A673 (cell line): ENCODE measurements at places on chromosomes 2 and 18.

DNA sequence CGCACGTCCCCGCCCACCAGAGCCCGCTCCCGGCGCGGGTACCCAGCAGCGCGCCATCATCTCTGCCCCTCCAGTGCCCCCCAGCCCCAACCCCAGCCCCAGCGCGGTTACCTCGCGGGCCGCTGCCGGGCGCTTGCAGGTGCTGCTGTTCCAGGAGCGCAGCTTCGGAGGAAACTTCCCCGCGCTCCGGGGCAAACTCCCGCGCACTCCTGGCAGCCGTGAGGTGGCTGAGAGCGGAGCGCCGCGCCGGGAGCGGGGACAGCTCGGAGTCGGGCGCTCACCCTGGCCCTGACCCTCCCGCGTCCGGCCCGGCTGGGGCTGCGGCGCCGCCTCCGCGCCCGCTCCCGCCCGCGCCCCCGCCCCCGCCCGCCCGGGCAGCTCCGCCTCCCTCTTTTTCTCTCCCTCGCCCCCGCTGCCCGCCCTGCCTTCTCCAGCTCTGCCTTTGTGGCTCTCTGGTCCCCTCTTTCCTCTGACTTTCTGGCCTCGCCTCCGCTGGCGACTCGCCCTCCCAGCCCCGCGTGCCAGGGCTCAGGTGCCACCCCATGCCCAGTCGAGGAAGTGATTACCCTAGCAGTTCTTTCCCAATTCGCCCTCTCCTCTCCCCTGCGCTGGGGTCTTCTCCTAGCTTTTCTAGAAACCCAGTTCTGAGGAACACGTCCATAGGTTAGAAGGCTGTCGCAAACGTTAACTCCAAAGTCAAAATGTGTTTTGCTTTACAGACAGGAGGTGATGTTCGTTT, at the start of gene CHST9:
TSS of gene CHST9 (minus strand) at position 284 of the 739 bp plus-strand sequence. CDS start 42,499 bp downstream, outside the sequence.
- DNase-seq: no peak

DNA sequence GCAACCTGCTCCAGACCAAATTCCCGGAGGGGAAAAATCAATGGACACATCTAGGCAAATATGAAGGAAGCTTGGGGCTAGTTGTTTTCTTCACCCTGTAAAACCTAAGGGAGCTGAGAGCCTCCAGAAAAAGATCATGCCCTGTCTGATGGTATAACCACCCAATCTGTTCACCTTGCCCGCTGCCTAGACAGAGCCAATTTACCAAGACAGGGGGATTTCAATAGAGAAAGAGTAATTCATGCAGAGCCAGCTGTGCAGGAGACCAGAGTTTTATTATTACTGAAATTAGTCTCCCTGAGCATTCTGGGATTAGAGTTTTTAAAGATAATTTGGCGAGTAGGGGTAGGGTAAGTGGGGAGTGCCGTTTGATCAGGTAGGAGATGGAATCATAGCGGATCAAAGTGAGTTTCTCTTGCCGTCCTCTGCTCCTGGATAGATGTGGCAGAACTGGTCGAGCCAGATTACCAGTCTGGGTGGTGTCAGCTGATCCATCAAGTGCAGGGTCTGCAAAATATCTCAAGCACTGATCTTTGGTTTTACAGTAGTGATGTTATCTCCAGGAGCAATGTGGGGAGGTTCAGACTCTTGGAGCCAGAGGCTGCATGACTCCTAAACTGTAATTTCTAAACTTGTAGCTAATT, 35.1 kb upstream of the B4GALT6 start:
- no peak for DNase-seq

GRCh38 chr2:160417745-160418397, 75.7 kb downstream of the RBMS1 start:
- peak; percentile 63 for DNase-seq

- DNase-seq: no peak
Measured at GRCh38 chr2:45220227-45220626, 211.0 kb upstream of the SIX2 start.

- DNase-seq: no peak
Measured at GRCh38 chr2:101405351-101405899, 18.1 kb upstream of the CREG2 start.

DNA sequence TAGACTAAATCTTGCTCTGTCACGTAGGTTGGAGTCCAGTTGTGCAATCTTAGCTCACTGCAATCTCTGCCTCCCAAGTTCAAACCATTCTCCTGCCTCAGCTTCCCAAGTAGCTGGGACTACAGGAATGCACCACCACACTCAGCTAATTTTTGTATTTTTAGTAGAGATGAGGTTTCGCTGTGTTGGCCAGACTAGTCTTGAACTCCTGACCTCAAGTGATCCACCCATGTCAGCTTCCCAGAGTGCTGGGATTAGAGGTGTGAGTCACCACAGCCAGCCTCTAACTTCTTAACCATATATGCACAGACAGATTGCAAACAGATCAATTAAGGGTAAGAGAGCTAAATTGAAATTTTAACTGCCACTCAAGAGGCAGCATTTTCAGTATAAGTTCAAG, 22.1 kb upstream of the CNGA3 start:
- DNase-seq: no peak

GRCh38 chr18:45110577-45111501, 430.2 kb downstream of the SETBP1 start:
- DNase-seq: no peak

DNA sequence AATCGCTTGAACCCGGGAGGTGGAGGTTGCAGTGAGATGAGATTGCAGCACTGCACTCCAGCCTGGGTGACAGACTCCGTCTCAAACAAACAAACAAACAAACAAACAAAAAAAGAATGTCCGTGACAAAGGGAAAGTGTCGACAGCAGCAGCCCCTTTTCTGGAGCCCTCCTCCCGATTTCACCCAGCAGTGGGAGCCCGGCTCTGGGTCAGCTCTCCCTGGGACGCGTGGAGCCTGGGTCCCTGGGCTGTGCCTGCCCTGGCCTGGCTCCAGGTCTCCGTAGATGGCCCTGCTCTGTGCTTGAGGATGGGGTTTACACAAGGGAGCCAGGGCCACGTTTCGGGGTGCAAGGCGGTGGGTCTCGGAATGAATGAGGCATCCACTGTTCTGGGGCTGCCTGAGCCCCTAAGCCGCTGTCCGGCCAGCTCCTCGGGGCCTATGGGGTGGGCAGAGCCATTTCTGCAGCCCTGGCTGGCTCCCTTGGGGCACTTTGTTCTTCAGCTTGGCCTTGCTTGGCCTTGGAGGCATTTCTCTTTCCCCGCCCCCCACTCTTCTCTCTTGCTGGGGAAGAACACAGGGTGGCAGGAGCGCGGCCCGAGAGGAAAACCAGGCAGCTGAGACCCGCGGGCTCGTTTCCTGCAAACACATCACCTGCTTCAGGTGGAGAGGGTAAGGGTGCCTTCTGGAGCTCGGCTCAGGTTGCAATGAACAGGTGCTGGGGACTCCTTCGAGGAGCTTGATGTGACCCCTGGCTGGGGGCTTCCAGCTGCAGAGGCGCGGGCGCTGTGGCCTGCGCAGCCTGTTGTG, 29.1 kb downstream of the RTP5 start:
- no peak for DNase-seq

GRCh38 chr2:29011418-29012060, 30.4 kb downstream of the TOGARAM2 start:
- no peak for DNase-seq

DNA sequence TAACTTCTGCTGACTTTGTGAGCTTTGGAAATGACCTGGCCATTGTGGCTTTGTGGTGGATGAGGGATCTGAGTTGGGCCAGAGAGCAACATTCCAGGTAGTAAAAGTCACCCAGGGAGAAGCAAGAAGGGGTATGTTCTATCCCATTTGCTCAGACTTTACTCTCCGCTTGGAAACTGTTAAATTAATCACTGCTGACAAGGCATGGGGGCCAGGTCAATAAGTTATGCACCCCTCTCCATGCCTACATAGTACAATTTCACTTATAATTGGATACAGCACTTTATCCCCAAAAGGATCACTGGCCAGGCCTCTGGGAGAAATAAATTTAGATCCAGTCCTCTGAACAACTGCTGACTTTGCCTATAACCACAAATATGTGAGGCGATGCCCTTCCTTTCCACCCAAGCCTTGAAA, 92.1 kb downstream of the RPRM start:
- no peak for DNase-seq

GRCh38 chr2:172535119-172535518, 20.8 kb upstream of the PDK1 start:
- no peak for DNase-seq

DNA sequence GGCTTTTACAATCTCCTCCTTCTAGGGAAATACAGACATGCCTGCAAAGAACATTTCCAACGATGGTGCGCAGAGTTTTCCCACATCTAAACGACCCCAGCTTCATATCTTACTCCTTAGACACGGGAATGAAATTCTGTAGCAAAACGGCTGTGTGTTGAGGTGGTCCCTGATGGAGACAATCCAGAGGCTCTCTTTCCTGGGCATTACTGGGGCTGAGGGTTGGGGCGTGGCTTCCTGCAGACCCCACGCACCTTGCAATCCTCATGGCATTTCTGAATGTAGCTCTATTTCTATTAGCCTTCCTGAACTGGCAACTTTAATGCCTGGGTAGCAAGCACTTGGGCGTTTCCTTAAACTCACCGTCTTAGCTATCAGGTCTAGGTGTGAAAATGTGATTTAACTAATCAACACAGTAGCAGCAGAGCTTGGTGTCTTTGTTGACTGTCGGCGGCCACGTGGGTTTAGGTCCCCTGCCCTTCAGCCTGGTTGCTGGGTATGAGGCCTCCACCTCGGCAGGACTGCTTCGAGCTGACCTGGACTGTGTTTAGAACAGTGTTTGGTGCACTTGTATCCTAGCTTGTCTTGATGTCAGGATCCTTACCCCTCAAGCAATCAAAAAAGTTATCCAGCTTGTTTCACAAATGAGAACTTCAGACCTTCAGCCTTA, 242.8 kb downstream of the GBX2 start:
- no peak for DNase-seq

DNA sequence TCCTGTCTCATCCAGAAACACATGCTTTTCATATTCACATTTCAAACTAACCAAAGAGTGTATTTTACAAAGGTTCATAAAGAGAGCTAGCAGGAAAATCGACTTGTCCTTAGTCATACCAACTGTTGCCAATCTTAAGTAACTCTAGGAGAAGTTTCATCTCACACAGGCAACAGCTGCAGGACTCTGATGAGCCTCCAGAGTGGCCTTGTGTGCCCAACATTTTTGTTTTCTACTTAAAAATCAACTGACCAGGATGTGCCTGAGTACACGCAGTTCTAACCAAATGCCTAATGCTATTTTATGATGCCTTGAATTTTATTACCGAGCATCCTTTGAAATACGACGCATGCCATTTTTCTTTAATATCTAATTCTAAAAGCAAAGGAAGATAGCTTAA, 595.9 kb upstream of the LRRTM4 start:
- DNase-seq: no peak

DNA sequence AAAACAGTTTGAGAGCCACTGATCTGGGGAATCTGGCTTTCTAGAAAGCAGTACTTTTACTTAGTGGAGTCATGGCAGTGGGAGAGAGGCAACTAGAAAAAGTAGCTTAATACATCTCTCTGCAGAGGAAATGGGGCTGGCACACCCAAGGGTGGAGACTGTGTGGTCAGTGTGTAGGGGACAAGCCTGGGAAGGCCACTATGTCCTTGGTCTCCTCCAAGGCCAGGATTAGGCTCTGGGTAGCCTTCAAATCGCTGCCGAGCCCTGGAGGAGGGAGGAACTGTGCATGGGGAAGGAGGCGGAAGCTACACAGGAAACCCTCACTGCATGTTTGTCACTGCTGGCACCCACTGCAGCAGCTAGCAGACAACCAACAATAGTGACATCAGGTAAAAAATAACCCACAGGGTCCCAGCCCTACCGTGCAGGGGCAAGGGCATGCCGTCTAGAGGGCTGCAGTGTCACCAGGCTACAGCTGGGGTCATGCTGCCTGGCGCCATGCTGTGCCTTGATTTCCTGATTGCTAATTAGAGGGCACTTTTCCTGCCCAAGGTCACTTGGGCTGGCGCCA, 34.8 kb downstream of the LBH start:
- DNase-seq: no peak

DNA sequence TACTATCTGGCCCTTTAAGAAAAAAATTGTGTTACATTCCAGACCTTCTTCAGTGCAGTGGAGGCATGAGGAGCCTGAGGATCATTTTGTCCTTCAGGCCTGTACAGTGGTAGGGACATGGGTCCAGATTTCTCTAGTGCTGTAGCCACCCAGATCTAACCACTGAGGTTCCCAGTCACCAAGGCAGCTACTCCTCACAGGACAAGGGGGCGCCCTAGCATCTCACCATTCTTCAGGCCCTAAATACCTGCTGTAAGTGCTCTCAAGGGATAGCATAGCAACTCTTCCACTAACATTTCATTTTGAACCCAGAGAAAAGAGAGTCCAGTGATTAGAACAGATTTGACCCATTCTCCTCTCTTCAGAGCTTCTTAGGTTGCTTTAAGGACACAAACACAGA, 1533.0 kb downstream of the LRP1B start:
- no peak for DNase-seq

- peak; percentile 10 for DNase-seq
Measured at GRCh38 chr2:36680012-36680411, 16.5 kb upstream of the VIT start.

GRCh38 chr2:179264368-179265081, at the start of gene SESTD1:
TSS of gene SESTD1 (minus strand) at chr2:179264832. CDS start at chr2:179191841, 72,991 bp downstream.
- peak; percentile 53 for DNase-seq

DNA sequence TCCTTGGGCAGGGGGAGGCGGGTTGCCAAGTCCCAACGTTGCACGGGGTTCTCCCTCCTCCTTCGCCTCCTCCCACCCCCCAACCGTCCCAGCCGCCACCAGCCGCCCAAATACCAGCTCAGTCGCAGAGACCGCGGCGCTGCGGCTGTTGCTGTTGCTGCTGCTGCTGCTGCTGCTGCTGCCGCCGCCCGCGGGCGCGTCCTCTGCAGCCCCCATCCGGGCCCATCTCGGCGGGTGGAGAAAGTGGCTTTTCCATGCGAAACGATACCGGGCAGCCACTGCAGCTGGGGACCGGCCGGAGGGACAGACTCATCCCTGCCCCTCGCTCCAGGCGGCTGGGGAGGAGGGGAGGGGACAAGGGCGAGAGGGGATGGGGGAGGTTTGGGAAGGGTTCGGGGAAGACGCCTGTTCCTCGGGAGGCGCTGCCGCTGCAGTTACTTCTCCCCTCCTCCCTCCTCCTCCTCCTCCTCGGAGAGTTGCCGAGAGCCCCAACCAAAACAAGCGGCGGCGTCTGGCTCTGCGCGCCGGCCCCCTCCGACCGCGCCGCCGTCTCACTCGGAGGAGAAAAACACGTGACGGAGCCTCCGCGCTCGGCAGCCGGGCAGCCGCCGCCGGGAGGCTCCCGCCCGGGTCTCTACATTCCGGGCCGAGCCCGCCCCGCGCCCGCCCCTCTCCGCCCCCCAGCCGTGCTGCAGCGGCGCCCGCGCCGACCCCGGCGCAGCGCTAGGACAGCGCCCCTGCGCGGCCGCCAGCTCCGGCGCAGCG, at the start of gene IRS1:
TSS of gene IRS1 (minus strand) at position 610 of the 765 bp plus-strand sequence. CDS start 1,082 bp downstream, outside the sequence.
- DNase-seq: peak; percentile 90

DNA sequence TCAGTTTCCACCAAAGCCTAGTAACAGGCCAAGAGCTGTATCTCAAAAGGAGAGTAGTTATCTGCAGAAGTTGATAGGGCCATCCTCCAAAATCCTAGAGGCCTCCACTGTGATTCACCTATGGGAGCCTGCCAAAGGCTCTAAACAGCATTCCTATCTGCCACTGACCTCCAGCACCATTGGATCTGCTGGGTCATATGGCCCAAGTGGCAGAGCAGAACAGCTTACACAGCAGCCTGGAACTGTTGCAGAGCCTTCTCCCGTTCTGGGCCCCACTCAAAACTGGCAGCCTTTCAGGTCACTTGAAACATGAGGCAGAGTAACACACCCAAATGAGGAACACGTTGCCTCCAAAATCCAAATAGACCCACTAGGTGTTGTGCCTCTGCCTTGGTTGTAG, 345.2 kb upstream of the RND3 start:
- no peak for DNase-seq

- peak; percentile 26 for DNase-seq
Measured at GRCh38 chr2:48397846-48398245, 132.1 kb upstream of the STON1 start.

- DNase-seq: no peak
Measured at GRCh38 chr2:43071599-43072550, 154.5 kb downstream of the ZFP36L2 start.
